G401 (cell line): ENCODE measurements at places on chromosomes 1 and 21.

DNA sequence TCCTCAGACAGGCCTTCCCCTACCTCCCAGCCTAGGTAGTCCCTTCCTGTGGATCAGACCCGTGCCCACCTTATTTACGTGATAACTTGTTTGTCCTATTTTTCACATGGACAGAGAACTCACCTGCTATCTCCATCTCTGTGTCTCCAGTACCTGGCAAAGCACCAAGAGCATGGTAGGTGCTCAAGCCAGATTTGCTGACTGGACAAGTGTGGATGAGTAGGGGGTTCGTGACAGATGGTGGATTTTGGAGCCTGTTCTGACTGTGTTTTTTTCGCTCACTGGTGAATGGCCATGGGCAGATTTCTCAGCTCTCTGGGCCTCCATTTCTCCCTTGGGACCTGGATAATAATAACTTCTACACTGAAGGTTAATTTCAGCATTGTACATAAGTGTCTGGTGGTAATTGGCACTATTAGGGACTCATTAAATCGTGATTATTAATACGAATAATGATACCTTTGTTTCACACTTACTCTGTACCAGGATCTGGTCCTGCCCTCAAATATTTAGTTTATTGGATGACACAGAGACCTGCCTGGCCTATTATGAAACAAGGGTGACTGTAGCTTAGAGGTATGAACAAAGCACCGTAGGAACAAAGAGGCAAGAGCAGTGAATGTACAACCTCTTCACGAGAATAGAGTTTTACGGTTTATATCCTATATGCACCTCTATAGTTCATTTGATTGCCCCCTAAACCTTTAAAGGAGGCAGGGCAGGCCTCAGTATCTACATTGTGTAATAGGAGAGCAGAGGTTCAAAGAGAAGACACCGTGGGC lies 24.5 kb upstream of the SLC26A9 start:
- DNase-seq, result no peak

DNA sequence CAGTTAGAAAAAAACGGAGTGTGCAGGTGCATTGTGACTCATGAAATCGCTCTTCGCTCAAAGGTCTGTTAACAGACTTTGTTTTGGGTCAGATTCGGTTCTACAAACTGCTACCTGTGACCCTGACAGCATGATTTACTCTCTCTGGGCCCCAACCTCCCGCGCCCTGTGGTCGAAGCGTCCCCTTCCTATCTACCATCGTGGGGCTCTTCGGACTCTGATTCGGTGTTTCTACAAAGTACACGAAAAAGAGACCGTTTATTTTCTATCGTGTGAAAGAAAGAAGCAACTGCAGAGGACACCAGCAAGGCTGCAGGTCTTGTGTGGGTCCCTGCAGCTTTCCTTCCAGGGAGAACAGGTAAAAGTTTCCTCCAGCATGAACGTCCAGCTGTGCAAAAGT lies 29.4 kb upstream of the SLC19A1 start:
- no peak for DNase-seq

GRCh38 chr1:7845761-7846160 lies 7.1 kb downstream of the UTS2 start:
- no peak for DNase-seq

DNA sequence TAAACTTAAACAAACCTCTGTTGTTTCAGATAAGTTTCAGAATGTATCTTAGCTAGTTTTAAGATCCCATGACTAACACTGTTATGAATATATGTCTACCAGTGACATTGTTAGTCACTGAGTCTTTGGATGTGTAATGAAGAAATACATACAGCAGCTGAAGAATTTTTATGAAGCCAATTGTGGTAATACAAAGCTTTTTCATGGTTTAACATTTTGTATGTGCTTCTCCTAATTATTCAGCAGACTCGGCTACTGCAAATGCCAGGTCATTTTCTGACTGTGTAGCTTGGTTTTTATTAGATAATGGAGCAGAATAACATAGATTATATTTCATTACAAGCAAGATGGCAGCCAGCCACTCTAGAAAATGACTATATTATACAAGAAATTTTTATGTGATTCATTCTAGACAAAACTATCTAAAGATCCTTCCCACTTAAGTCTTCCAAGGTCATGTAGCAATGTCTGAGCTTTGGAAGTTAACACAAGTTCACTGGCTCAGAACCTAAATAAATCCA lies 147.8 kb downstream of the TNFSF18 start:
- DNase-seq, result no peak

DNA sequence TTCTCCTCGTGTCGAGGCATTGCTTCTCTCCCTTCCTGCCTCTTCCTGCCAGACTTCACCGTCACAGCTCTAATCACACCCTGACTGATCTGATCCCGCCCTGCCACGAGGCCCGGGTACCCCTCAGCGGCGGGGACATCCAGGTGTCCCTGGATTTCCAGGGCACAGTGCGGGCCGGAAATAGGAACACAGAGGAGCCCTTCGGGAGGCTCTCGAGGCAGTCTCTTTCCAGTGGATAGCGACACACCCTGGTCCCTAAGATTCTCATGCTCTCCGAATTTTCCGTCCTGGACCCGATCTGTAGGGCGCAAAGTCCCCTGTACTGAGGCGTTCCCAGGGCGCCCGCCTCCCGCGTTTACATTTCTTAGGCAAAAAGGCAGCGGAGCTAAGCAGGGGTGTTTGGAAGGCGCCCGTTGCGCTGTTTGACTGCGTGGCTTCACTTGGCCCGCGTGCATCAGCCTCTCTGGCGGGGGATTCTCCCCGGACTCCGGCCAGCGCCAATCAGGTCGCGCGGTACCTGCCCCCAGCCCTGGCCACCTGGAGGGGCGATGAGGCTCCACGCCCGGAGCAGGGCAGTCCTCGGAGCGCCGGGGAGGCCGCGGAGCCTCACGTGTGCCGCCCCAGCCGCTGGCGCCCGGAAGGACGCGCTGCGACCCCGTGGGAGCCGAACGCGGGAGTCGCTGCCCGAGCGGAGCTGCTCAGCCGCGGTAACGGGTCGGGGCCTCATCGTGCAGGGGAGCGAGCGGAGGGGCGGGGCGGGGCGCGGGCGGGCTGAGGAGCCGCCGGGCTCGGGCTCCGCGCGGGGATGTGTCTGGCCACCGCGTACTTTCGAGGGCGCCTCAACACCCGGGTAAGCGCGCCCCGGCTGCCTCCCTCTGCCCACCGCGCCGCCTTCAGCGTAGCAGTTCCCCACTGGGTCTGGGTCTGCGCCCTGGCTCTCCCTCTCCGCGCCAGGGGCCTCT lies at the start of gene FAM163A:
Gene FAM163A (plus strand): TSS at position 575 of the 962 bp plus-strand sequence. CDS start 69,807 bp downstream, outside the sequence.
- peak; percentile 1 for DNase-seq
